Mesothelial cell of epicardium (in vitro differentiated cells): ENCODE measurements at places on chromosomes 2 and 18. TPM values are rescaled to one million over a fixed set of nuclear protein-coding genes. Genes with fewer than 3 reads are reported as not detected.

- peaks cover 12% of the 10 kb centered on the region for H3K36me3 ChIP-seq
- no peaks in the 10 kb centered on the region for H3K27me3 ChIP-seq
- peaks cover 11% of the 10 kb centered on the region for H3K4me1 ChIP-seq
- H3K4me3 ChIP-seq = no peak overlapping the region
- DNase-seq = no peak
These were observed 159.9 kb downstream of the PRPF40A start for GRCh38 chr2:152557273-152557888.

GRCh38 chr18:7303316-7304060 lies 72.6 kb downstream of the LRRC30 start:
- DNase-seq = no peak
- H3K4me3 ChIP-seq = no peak overlapping the region
- peak overlapping the region; percentile 68 for H3K27ac ChIP-seq
- peaks cover 12% of the 10 kb centered on the region for H3K4me1 ChIP-seq
- H3K27me3 ChIP-seq = no peaks in the 10 kb centered on the region

DNA sequence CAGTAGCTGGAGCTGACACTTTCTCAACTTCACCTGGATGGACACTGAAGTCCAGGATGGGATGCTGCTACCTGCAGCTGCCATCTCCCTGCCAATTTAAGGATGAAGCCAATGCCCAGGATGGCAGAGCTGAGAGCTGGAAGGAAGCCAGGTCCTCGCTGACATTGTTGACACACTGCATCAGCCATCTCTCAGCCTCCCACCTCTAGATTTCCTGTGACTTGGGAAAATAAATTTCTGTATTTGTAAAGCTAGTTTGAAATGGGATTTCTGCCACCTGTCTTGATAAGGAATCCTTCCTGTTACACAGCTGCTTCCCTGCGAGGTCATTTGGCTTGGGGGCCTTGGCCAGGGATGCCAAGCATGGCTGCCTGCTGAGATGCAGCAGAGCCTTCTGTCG lies 43.5 kb downstream of the KCTD1 start:
- no peak overlapping the region for H3K4me3 ChIP-seq
- peaks cover 47% of the 10 kb centered on the region for H3K4me1 ChIP-seq
- no peak for DNase-seq
- no peak overlapping the region for H3K27ac ChIP-seq

The NEB gene
- 0.92 to 1.2 TPM (median 1.1 TPM) in 3 replicates for total RNA-seq

GRCh38 chr18:26196605-26197004 lies 29.6 kb upstream of the TAF4B start:
- H3K4me1 ChIP-seq = no peaks in the 10 kb centered on the region
- H3K36me3 ChIP-seq = no peaks in the 10 kb centered on the region
- H3K27ac ChIP-seq = no peak overlapping the region
- no peak overlapping the region for H3K4me3 ChIP-seq
- no peak for DNase-seq

DNA sequence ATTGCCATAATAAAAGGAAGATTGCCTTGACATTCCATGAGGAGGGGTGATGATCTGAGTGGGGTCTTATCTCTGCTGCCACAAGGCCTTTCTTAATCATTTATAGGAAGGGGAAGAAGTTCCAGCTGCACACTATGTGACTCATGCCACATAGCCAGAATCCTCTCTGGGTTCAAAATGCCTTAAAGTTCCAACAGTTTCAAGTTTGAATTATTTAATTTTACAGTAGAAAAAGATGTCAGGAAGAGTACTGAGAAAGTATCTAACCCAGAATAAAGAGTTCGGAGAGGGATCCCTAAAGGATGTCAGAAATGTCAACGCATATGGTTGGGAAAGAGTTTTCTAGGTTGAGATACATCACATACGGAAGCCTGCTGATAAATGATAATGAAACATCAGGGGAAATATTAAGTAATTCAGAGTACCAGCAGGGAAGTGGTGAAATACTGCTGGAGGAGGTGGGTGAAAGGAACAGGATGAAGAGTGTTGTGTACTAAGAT lies 999.9 kb downstream of the TSN start:
- peaks cover 8% of the 10 kb centered on the region for H3K4me1 ChIP-seq
- DNase-seq = no peak
- no peaks in the 10 kb centered on the region for H3K36me3 ChIP-seq
- H3K27me3 ChIP-seq = no peaks in the 10 kb centered on the region
- no peak overlapping the region for H3K4me3 ChIP-seq

DNA sequence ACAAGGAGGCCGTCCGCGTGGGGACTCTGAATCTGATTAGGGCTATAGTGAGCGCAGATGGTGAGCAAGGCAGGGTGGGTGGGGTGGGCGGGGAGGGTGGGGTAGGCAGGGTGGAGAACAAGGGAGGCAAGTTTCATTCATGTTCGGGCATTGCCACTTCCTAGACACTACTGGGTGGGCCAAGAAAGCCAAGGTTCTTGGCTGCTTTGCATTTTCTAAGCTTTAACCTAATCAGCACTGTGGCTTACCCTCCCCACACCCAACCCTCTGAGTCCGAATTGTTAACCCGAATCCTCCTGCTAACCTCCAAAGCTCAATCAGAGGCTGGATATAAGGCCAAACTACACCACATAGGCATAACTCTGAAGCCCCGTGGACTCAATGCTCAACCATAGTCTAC lies 18.1 kb downstream of the MROH2A start:
- no peak for DNase-seq
- no peak overlapping the region for H3K4me3 ChIP-seq
- peaks cover 4% of the 10 kb centered on the region for H3K27me3 ChIP-seq
- no peaks in the 10 kb centered on the region for H3K4me1 ChIP-seq
- no peaks in the 10 kb centered on the region for H3K36me3 ChIP-seq
- no peak overlapping the region for H3K27ac ChIP-seq

DNA sequence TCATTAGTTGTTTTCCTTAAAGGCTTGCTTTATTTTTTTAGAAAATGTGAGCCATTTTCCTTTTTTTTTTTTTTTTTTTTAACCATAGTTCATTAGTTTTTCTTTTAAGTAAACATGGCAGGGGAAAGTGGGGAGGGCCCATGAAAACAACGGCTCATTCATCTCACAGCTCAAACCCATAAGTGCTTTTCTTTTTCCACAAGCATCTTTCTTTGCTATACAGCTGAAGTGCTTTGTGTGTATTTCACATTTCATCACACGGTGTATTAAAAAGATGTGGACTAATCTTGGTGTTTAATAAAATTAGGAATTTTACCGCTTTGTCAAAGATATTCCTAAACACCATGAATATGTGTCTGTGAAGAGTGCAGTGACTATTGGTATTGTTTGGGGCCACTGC lies 41.6 kb downstream of the RHBDD1 start:
- H3K36me3 ChIP-seq = peaks cover 13% of the 10 kb centered on the region
- H3K27ac ChIP-seq = no peak overlapping the region
- DNase-seq = no peak
- no peaks in the 10 kb centered on the region for H3K27me3 ChIP-seq
- peaks cover 2% of the 10 kb centered on the region for H3K4me1 ChIP-seq

GRCh38 chr2:149556452-149556851 lies 31.1 kb downstream of the MMADHC start:
- no peak for DNase-seq
- peaks cover 21% of the 10 kb centered on the region for H3K4me1 ChIP-seq
- H3K36me3 ChIP-seq = peaks cover 3% of the 10 kb centered on the region
- H3K27ac ChIP-seq = no peak overlapping the region
- no peaks in the 10 kb centered on the region for H3K27me3 ChIP-seq

DNA sequence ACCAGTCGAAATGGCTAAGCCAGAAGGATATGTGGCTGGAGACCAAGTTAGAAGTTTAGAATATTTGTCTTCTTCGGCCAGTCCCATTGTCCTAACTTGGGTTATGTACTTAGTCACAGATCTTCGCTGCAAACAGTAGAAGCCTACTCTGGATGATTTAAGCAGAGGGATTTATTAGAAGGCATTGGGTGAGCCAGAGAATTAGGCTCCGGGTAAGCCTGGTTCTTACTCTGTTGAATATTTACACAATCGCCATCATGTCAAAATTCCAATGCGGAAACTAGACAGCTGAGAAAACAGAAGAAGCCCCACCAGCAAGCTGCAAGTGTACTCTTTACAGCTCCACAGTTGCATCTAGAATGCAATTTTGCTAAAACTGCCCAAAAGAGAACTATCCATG lies 276.6 kb downstream of the CMPK2 start:
- H3K4me3 ChIP-seq = no peak overlapping the region
- no peaks in the 10 kb centered on the region for H3K4me1 ChIP-seq
- DNase-seq = no peak
- no peak overlapping the region for H3K27ac ChIP-seq
- H3K27me3 ChIP-seq = no peaks in the 10 kb centered on the region
- no peaks in the 10 kb centered on the region for H3K36me3 ChIP-seq

GRCh38 chr2:194587739-194588270 lies 1069.2 kb upstream of the SLC39A10 start:
- H3K36me3 ChIP-seq = no peaks in the 10 kb centered on the region
- no peak for DNase-seq
- H3K27ac ChIP-seq = peak overlapping the region; percentile 41
- H3K4me1 ChIP-seq = peaks cover 12% of the 10 kb centered on the region

DNA sequence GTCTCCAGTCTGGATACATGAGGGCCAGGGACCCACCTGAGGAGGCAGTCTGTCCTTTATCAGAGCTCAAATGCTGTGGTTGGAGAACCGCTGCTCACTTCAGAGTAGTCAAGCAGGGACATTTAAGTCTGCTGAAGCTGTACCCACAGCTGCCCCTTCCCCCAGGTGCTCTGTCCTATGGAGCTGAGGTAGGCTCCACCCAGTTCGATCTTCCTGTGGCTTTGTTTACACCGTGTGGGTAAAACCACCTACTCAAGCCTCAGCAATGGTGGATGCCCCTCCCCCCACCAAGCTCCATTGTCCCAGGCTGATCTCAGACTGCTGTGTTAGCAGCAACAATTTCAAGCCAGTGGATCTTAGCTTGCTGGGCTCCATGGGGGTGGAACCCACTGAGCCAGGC lies 731.4 kb upstream of the HS6ST1 start:
- H3K4me1 ChIP-seq = no peaks in the 10 kb centered on the region
- peaks cover 2% of the 10 kb centered on the region for H3K36me3 ChIP-seq
- H3K4me3 ChIP-seq = no peak overlapping the region
- no peaks in the 10 kb centered on the region for H3K27me3 ChIP-seq

DNA sequence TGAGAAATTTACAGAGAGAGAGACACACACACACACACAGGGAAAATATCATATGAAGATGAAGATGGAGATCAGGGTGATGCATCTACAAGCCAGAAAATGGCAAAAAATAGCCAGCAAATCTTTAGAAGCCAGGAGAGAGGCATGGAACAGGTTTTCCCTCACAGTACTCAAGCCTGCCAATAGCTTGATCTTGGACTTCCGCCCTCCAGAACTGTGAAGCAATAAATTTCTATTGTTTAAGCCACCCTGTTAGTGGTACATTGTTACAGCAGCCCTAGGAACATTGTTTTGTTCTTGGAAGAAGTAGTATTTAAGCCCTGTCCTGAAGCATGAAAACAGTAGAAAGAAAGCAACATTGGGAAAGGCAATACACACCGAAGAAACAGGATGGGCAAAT lies 292.0 kb upstream of the LRP1B start:
- H3K4me1 ChIP-seq = peaks cover 5% of the 10 kb centered on the region
- no peaks in the 10 kb centered on the region for H3K36me3 ChIP-seq
- H3K27ac ChIP-seq = no peak overlapping the region
- H3K27me3 ChIP-seq = no peaks in the 10 kb centered on the region
- no peak for DNase-seq
- H3K4me3 ChIP-seq = no peak overlapping the region

GRCh38 chr2:233996000-233996399 lies 54.5 kb upstream of the SPP2 start:
- no peak for DNase-seq
- H3K27me3 ChIP-seq = peaks cover 13% of the 10 kb centered on the region
- no peak overlapping the region for H3K4me3 ChIP-seq

The ZEB2 gene
- 105 to 111 TPM (median 110 TPM) in 3 replicates for total RNA-seq

The CDCA7 gene
- 17.6 to 20.2 TPM (median 18.3 TPM) in 3 replicates for total RNA-seq

GRCh38 chr2:218010140-218010983 lies 7.6 kb upstream of the TNS1 start:
- peaks cover 45% of the 10 kb centered on the region for H3K27me3 ChIP-seq
- no peaks in the 10 kb centered on the region for H3K36me3 ChIP-seq
- peak overlapping the region; percentile 64 for H3K27ac ChIP-seq
- H3K4me3 ChIP-seq = peak overlapping the region; percentile 71
- peak; percentile 73 for DNase-seq
- peaks cover 38% of the 10 kb centered on the region for H3K4me1 ChIP-seq
